ENCODE measurements at places on chromosomes 6 and 20.

DNA sequence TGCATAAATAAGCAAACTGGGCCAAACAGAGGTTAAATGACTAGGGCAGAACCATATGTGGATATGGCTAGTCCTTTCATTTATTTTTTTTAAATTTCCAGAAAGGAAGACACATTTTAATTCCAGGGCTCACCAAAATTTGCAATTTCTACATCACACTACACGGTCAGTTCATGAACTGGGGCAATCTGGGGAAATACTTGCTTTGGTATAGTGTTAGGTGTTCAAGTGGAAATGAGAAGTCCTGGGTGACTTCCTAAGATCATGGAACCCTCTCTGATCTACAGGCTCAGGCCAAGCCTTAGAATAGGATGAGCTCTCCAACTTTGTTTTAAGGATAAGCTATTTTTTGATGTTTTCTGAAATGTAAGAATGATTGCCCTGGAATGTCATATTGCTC lies 128.6 kb upstream of the SPACA1 start:
- DNase-seq: no peak

- no peak for DNase-seq
Observed at GRCh38 chr6:134034961-134035822, 17.2 kb downstream of the SLC2A12 start.

DNA sequence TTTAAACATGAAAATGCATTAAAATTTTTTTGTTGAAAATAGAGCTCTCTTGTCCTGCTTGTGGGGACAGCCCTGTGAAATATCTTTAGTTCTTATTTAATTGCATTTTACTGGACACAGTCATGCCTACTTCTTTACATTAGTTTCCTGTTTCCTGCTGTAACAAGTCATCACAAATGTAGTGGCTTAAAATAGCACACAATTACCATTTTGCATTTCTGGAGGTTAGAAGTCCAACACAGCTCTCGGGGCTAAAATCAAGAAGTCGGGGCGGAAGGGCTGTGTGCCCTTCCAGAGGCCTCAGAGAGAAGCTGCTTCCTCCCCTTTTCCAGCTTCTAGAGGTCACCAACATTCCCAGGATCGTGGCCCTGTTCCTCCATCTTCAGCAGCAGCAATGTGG lies 29.4 kb downstream of the PNLDC1 start:
- no peak for DNase-seq

DNA sequence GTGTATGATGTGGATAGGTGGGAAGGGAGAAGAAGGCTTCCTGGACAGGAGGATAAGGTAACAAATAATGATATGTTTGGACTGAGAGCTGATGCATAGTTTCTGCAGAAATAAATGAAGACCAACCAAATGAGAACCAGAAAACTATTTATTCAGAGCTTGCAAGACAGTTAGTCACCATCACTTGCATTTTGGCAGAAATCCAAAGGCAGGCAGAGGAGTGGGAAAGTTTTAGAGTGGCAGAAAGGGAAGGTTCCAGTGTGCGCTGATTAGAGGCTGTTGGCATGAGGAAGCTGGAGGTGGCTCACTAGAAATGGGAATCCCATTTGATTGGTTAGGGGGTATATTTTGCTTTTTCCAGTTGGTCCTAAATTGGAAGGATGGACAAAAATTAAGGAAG lies 13.0 kb upstream of the F13A1 start:
- DNase-seq: no peak

DNA sequence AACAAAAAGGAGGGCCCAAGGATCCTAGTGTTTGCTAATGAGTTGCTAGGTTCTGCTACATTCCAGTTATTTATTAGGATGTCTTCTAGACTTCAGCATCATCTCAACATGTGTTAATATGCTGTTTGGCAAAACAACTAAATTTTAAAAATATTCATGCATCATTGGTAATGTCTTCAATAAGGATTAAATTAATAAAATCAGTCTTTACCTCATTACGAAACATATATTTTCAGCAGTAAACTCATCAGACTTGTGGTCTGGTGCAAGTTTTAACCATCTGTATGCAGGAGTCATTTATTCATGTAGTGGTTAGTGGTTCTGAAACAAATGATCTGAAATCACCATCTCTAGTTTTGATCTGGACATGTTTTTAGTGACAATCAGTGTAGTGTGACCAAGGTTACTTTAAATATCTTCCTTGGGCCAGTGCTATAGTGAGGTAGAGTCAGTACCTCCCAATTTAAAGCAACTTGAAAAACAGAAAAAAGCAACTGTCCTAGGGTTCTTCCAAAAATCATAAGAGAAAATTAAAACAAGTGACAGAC lies 85.0 kb upstream of the KCNK16 start:
- no peak for DNase-seq

- DNase-seq: no peak
Observed at GRCh38 chr20:25073544-25073943, 8.4 kb downstream of the VSX1 start.

- no peak for DNase-seq
Observed at GRCh38 chr20:54389596-54390280, 85.7 kb upstream of the DOK5 start.

DNA sequence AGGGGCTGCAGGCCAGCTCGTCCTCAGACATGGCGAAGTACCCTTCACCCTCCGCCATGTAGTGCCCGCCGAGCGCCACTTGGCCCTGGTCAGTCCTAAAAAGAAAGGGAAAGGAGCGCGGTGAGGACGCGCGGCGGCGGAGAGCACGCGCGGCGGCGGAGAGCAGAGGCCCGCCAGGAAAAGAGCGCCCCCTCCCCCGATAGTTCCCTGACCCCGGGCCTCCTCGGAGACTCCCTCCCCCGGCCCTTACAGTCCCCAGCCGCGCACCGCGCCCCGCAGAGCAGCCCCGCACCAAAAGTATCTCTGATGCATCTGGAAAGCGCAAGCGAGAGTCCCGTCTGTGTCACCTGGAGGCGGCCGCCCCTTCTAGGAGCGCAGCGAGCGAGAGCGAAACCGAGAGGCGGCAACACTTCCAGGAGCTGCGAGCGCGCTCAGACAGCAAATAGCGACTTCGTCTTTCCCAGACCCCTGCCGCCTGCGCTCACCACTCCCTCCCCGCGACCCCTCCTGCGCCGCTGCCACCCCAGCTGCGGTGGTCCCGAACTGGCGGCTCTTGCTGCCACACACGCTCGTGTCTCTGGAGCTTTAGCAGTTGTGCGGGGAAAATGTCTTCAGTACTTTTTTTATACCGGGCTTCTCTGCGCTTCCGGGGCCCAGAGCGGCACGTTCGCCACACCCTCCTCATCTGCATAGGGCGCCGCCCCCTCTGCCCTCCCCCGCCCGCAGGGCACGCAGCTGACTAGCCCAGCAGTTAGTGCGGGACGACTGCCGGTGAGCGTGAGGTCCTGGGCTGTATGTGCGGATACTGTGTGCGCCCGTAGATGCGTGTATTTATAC lies at the start of gene TENT5A:
TENT5A (minus strand) TSS at position 598 of the 837 bp plus-strand sequence; CDS start at position 58, 540 bp downstream.
- DNase-seq: peak; percentile 90

GRCh38 chr20:62624325-62624690 lies 18.0 kb upstream of the SLCO4A1 start:
- DNase-seq: peak; percentile 40

DNA sequence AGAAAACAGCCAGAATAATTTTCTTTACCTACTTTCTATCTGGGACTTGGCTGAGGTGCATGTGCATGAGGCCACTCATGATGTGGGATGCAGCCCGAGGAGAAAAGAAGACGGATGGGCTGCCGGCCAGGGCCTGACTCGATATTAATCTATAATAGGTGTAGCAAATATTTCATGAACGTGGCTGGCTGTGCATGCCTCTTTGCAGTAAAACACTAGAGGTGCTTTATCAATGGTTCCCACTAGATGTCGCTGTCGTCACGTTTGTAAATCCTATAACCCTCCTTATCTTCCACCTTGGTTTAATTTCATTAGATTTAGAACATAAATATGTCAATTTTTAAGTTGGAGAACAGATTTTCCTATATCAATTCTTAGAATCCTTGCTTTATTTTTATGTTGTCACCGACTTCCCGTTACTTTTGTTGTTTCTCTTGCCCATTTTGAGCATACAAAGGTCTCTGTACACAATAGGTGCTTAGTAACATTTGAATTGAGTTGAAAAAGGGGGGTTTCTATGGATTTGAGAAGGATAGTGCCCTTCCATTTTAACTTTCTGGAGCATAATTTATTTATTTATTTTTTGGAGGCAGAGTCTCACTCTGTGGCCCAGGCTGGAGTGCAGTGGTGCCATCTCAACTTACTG lies 19.6 kb upstream of the FERMT1 start:
- DNase-seq: no peak

DNA sequence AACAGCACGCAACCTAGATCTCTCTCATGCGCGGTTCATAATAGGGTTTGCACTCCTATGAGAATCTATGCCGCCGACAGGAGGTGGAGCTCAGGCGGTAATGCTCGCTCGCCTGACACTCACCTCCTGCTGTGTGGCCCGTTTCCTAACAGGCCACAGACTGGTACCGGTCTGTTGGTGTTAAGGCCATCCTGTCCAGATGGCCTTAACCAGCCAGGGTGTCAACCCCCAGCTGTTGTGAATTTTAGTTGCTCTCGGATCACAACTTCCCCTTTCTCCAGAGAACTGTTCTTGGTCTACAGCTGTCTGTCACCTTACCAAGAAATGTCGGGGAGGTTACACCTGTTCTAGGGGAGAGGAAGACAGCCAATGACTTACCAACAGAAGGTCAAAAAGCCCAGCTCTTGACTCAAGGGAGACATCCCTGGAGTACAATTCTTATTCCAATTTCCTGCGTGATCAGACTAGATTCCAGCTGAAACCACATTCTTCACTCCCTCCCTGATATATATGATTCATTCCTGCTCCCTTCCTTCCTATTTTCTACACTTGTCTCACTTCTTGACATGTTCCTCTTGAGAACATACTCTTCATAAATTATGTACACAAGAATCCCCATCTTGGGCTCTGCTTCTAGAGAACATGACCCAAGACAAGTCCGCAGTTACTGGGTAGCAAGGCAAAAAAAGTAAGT lies 23.1 kb upstream of the DNAAF9 start:
- peak; percentile 41 for DNase-seq

GRCh38 chr6:36324191-36324590 lies 12.5 kb downstream of the BNIP5 start:
- no peak for DNase-seq

DNA sequence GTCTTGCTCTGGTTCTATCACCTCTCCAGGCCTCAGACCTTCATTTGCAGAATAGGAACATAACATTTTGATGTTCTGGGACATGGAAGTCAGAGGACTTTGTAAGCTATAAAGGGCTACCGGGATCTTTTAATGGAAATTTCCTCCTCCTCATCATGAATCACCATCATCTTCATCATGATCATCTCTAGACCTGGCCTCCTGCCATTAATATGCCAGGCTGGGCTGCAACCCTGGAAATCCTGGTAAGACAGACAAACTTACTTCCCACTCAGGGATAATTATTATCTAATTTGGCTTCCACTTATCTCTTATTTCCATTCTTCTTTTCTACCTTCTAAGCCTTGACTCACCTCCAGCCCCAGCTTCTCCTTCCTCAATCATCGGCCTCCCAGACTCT lies 41.0 kb upstream of the MRPS18A start:
- DNase-seq: no peak

DNA sequence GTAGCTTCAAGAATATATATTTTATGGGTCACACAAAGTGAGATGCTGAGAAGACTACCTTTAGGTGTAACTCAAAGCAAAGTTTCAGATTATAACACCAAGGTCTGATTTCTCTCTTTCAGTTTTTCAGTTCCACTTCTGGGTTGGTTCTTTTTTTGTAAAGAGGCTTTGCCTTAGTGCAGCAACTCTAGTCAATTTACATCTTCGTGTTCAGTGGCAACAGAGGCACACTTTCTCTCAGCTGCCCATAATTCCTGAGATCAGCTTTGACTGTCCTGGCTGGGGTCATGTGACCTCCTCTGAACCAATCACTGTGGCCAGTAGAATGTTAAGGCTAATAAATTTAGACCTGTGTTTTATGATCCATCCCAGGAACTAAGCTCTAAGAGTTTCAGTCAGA lies 120.2 kb downstream of the TINAG start:
- DNase-seq: no peak

DNA sequence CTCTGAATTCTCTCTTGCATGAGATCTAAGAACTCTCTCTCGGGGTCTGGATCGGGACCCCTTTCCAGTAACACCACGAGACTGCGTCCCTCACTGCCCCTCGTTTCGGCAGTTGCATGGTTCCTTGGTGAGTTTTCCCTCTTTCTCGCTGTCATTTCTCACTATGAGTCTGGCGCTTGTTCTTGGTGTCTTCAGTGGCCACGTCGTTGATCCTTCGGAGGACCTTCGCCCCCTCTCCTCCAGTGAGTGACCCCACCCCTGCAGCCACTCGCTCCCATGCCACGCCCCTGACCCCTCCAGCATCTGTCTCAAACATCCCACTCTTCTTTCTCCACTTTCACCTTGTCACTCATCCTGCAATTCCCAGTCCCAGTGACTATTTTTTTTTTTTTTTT lies 23.0 kb downstream of the SYNJ2 start:
- no peak for DNase-seq

- DNase-seq: no peak
Observed at GRCh38 chr20:20073801-20074371, 21.6 kb downstream of the CFAP61 start.

- peak; percentile 51 for DNase-seq
Observed at GRCh38 chr20:46119028-46119546, 973 bp downstream of the CD40 start.

- DNase-seq: no peak
Observed at GRCh38 chr6:12404651-12405050, 114.5 kb downstream of the EDN1 start.

GRCh38 chr20:44494266-44494665 lies 18.6 kb downstream of the TTPAL start:
- DNase-seq: no peak

GRCh38 chr6:42417641-42418112 lies 34.0 kb downstream of the TRERF1 start:
- DNase-seq: peak; percentile 73

- DNase-seq: no peak
Observed at GRCh38 chr6:159229651-159230051, 60.5 kb downstream of the FNDC1 start.

GRCh38 chr6:138456401-138456790 lies 42.9 kb downstream of the NHSL1 start:
- no peak for DNase-seq

- DNase-seq: no peak
Observed at GRCh38 chr6:43710576-43710975, 23.0 kb upstream of the MRPS18A start.

DNA sequence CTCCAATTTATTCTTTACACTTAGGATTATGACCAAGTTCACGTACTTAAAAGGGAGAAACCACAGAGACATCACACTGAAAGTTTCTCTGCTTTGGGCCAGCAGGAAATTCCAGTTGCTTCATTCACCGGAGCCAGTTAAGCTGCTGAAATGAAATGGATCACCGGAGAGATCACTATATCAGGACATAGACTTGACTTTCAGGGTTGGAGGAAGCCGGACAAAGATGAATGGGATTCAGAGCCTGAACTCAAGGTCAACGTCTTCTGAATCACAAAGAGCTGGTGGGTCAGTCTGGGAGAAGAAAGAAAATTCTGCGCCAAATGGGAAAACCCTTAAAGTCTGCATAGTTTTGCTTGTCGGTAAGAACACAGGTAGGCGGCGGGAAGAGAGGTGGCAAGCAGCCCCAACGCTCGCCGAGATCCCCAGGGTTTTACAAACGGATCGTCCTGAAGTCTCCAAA lies 81.9 kb upstream of the CCDC28A start:
- no peak for DNase-seq

GRCh38 chr6:114934079-114934478 lies 591.3 kb upstream of the HS3ST5 start:
- no peak for DNase-seq

- no peak for DNase-seq
Observed at GRCh38 chr6:74715355-74716085, 490.3 kb downstream of the COL12A1 start.

- peak; percentile 37 for DNase-seq
Observed at GRCh38 chr6:90098001-90098531, 198.6 kb downstream of the BACH2 start.

GRCh38 chr20:56469077-56469449 lies 636 bp downstream of the RTF2 start:
- DNase-seq: no peak
